NCI-H1694 (cell line): ENCODE measurements at places on chromosomes 11 and 22.

DNA sequence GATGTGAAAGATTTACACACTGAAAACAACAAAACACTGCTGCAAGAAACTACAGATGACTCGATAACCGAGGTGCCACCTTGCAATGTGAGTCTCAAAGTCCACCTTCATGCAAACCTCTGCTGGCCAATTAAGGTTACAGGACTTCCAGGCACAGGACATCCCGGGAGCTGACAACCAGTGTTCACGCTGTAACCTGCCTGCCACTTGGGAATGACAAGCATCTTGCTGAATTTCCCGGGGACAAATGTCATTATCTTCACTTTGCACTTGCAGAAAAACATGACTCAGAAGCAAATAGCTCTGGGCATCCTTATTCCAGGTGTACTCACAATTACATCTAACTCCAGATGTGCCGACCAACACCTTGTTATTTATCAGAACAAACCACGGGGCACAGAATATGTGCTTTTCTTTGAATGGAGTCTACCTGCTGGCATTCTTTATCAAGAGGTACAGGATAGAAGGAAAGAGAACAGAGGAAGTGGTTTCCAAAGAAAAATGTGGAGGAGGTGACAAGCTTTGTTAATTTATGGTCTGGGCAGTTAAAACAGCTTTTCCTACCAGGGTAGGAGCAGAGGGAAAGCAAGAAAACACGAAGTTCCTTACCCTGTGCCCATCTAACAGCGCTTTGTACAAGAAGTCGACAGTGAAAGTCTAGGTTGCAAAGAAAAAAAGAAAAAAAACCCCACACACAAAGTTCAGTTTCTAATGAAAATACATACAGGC is 72.3 kb downstream of the SHANK2 start:
- no peak for DNase-seq

DNA sequence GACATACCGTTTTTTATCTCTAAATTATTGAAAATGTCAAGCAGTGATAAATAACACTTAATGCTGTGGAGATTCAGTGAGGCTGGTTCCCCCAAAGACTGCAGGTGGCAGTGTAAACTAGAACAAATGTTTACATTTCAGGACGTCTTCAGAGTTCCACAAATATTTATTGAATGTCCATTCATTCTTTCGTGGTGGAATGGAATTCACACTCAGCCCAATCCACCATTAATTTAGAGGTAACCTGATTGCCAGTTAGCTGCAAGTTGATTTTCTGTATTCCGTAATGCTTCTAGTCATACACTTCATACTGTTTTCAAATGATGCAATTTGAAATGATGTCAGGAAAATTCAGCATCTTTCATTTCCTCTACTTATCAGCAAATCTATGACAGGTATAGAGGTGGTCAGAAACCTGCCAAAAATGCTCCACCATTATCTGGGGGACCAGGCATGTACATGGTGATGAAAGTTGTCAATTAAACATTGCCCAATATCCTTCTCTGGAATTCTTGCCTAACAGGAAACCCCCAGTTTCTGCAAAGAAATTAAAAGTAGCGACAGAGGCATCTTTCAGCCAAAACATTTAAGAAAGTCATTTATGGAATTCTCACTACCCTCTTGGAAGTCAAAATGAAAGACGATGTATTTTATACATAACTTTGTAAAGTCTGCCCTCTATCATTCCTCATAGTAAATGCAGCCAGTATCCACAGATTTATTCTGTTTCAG is 94.3 kb upstream of the BMAL1 start:
- no peak for DNase-seq

- DNase-seq, result no peak
Measured at GRCh38 chr22:40855071-40855978, 1.1 kb downstream of the ST13 start.

- no peak for DNase-seq
Measured at GRCh38 chr22:41237707-41238569, 2.8 kb downstream of the CHADL start.

GRCh38 chr11:96045622-96046456 is 121.9 kb upstream of the MTMR2 start:
- DNase-seq, result peak; percentile 9

GRCh38 chr11:71453037-71453917 is at the start of gene NADSYN1:
Gene NADSYN1 (plus strand): TSS chr11:71453203. CDS start chr11:71453297, 94 bp downstream.
- peak; percentile 71 for DNase-seq

DNA sequence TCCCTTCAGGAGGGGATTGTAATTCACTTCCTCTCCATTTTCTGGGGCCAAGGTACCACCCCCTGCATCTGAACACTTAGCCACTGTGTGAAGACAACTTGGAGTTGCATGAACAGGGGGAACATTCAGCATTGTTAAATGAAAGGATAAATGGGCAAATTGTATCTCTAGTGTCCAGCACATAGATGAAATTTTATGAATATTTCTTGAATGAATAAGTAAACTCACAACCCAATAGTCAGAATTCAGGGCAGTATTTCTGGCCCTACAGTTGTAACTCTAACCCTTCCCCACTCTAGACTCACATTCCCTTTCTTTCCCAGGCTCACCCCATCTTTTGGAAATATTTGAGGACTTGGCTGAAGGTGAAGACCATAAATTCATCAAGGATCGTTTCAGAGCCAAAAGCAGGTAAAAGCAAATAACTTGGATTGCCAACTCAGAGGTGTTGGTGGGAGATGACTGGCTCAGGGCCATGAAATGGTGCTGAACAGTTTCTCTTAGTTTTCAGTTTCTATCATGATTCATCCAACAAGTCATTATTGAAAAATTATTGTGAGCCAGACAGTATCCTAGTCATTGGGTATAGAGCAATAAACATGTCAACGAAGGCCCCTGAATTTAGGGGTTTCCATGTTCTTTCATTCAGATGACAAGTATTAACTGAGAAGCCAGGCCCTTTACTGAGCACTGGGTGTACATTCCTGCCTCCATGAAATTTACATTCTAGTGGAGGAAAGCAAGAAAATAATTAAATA is 33.3 kb upstream of the ZC3H12C start:
- no peak for DNase-seq

- no peak for DNase-seq
Measured at GRCh38 chr22:26923531-26923930, 266.1 kb downstream of the MIAT start.

GRCh38 chr11:119044708-119045107 is 12.3 kb downstream of the HYOU1 start:
- no peak for DNase-seq

GRCh38 chr22:41979423-41980250 is 10.4 kb downstream of the SEPTIN3 start:
- peak; percentile 48 for DNase-seq

DNA sequence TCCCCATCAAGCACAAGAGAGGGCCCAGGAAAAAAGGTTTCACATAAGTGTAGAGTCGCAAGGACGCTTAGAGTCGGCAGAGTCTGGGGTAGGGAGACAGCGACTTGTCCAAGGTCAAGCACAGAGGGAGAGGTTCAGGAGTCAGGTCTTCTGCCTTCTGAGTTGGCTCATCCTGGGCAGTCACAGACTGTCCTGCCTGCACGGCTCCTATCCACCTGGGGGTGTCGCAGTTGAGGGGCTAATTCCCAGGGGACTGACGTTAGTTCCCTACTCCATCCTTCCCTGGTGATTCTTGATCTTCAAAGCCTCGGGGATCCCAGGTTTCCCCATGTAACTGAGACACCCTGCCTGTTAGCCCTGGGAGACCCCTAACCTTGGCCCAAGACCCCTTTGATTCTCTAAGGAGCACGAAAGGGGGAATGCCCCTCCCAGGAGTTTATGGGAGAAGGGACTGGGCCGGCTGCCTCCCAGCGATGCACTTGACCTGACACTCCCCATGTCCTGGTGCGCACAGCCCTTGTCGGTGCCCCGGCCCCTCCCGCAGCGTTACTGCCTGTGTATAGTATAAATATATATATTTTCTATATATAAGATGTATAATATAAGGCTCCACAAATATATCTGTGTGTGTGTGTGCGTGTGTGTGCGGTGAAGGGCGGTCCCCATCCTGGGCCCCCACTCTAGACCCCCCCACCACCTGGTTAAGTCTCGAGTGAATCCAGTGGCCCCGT is 14.7 kb upstream of the TAB1 start:
- DNase-seq, result no peak

DNA sequence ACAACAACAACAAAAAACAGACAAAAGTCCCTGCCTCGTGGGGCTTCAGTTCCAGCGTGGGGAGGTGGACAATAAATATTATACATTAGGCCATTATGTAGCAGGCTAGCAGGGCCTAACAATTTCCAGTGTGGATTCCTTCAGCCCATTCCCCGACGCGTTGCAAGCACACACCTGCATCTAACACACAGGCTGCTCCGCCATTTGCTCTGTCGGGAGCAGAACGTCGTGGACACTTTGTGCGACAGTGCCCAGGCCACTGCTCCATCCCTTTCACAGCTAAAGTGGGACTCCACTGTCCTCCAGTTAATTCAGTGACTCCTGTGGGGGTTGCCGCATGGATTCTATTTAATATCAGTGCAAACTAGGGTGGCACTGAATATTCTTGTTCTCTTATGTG is 10.9 kb upstream of the FGF3 start:
- DNase-seq, result no peak

DNA sequence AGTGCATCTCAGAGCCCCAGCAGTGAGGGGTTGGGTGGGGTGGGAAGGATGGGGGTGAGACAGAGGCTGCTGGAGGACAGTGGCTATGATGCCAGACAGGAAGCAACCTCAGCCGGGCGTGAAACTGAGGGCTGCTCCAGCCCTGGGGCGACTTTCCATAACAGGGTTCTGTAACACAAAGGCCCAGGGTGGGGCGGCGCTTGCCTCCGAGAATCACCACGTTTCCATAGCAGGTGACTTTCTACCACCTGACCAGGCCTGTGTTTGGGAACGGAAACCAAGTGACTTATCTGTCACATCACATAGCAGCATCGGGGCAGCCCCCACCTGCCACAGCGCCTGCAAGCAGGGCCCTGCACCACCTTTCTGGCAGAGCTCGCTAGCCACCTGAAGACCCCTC is 85.8 kb downstream of the TRMU start:
- no peak for DNase-seq

- no peak for DNase-seq
Measured at GRCh38 chr11:110038201-110038600, 55.0 kb upstream of the ZC3H12C start.

DNA sequence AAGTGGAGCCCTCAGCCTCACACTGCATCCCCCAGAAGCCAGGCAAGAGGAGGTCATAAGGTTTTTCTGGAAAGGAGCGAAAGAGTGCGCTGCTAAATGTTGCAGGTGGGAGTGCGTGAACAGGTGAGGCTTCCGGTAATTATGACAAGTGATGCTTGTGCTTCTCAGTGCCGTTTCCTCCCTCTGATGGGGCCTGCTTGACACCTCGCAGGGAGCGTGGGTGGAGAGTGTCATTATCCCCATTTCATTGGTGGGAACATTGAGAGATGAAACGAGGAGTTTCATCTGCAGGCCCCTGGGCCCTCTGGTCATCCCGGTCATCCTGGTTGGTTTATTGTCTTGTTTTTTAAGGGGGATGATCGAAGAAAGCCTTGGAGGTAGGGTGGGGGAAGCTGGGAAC is 57.5 kb downstream of the BCR start:
- no peak for DNase-seq

- no peak for DNase-seq
Measured at GRCh38 chr22:48257685-48258055, 1495.2 kb downstream of the TBC1D22A start.

- DNase-seq, result no peak
Measured at GRCh38 chr22:27583856-27584255, 217.7 kb downstream of the MN1 start.

- DNase-seq, result no peak
Measured at GRCh38 chr22:20012741-20013331, 3.8 kb downstream of the ARVCF start.

GRCh38 chr11:64859542-64860414 is 15.3 kb upstream of the CDC42BPG start:
- no peak for DNase-seq

GRCh38 chr11:93907901-93908300 is 57.5 kb upstream of the VSTM5 start:
- no peak for DNase-seq

DNA sequence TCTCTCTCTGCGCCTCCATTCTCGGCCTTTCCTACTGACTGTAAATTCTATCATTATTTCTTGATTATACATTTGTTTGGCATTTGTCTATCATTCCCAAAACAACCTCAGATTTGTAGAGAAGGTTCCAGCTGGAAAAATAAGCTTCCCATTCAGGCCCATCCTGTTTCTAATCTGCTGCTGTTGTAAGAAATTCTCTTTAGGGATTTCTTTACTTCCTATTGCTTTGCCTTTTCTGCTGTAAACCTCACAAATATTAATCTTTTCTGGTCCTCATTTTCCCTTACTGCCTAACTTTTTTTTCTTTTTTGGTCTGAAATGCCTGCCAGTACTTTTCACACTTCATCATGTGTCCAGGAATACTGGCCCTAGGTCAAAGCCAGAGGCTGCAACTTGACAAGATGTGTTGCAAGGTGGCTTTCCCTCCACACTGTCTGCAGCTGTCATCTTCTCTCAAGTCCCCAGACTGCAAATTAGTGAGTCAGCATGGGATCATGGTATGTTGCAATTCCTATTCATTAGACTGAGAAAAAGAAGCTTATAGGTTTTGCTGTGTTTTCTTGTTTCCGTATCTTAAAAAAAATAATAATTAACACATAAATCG is 858.7 kb upstream of the CHORDC1 start:
- no peak for DNase-seq

GRCh38 chr11:36376888-36377758 is 81.0 kb downstream of the PRR5L start:
- DNase-seq, result no peak

- no peak for DNase-seq
Measured at GRCh38 chr11:24312464-24313238, 184.2 kb upstream of the LUZP2 start.

DNA sequence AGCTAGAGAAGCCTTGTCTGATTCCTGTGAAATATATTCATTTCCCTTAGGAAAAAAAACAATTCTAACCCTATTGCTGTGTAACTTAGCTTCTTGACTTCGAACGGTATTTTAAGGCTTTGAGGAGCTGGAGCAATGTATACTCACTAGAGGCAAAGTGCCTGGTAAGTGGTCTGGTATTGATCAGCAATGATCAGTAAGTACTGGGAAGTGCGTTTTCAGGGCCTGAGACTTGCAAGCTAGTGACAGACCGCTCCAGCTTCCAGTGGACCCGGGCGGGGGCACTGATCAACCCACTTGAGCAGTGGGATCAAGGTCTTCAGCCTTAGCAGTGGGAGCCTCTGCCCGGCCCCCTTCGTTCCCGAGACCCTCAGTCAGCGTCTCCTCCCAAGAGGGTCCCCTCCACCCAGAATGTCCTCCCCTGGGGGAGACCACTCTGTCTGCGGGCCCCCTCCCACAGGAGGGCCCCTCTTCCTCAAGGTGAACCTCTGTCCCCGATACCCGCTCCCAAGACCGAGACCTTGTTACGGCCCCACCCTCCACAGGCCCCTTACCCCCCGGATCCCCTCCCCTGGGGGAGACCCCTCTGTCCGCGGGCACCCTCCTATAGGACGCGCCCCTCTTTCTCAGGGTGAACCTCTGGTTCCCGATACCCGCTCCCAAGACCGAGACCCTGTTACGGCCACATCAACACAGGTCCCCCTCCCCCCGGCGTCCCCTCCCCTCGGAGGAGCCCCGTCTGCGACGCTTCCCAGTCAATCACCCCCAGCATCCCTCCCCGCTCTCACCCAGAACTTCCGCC is 452 bp upstream of the ATXN10 start:
- DNase-seq, result peak; percentile 67
